ENCODE measurements at places on chromosomes 3 and 15.

DNA sequence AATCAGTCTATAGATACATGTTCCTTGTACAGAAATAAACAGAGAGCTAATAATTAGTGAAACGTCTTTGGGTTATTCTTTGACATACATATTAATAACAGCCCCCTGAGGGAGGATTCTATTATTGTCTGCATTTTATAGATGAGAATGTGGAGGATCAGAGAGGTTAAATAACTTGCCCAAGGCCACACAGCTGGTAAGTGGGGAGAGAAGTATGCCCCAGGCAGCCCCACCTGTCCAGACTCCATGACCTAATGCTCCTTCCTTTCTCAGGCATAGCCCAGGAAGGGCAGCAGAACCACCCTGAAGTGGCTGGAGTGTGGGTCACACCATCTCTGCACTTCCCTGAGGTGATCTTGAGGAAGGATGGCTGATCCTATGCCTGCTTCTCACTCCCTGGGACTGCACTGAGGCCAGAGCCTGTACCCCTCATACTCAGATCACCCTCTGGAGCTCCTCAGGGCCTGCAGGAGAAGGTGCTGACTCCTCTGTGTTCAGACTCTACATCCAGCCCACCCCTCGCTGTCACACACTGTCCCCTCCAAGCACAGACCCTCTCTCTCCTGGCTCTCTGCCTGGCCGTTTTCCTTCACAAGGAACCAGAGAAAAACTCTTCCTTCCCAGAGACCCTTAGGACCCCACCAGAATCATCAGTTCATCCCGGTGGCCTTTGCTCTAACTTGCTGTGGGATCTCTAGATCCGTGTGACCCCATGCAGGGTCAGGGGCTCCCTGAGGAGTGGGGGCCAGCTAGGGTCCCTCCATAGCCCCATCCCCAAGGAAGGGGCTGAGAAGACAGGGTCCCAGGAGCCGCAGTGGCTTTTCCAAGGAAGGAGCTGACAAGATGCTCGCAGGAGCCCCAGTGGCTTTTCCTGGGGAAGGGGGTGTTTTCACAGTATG is 4.4 kb upstream of the HHATL start:
- no peak for DNase-seq

GRCh38 chr3:8279886-8280550 is 221.6 kb upstream of the LMCD1 start:
- DNase-seq = no peak

DNA sequence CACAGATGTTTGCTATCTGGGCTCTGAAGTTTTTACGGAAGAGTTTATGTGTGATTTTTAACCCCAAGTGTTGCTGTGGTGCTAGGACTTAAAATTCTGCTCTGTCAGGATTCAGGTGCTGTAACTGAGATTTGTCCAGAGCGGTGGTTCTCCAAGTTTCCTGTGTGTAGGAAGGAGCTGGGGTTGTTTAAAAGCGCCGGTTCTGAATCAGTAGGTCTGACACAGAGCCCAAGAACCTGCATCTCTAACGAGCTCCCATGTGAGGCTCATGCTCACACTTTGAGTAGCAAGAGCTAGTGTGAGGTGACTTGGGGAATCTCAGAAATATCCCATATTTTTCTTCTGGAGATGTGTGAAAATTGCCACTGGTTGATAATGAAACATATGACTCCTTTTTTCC is 325.5 kb downstream of the SATB1 start:
- DNase-seq = no peak

GRCh38 chr3:115999001-115999585 is 375.8 kb downstream of the GAP43 start:
- no peak for DNase-seq

- no peak for DNase-seq
Measured at GRCh38 chr3:55190331-55190730, 262.5 kb upstream of the LRTM1 start.

- peak; percentile 83 for DNase-seq
Measured at GRCh38 chr3:16130066-16130465, 44.4 kb upstream of the GALNT15 start.

- DNase-seq = no peak
Measured at GRCh38 chr3:55692957-55693558, 206.0 kb upstream of the WNT5A start.

GRCh38 chr15:88835646-88836045 is 32.4 kb downstream of the ACAN start:
- no peak for DNase-seq

- no peak for DNase-seq
Measured at GRCh38 chr15:79878078-79878705, 18.6 kb downstream of the MTHFS start.

GRCh38 chr3:33908250-33908851 is 109.9 kb downstream of the PDCD6IP start:
- no peak for DNase-seq

DNA sequence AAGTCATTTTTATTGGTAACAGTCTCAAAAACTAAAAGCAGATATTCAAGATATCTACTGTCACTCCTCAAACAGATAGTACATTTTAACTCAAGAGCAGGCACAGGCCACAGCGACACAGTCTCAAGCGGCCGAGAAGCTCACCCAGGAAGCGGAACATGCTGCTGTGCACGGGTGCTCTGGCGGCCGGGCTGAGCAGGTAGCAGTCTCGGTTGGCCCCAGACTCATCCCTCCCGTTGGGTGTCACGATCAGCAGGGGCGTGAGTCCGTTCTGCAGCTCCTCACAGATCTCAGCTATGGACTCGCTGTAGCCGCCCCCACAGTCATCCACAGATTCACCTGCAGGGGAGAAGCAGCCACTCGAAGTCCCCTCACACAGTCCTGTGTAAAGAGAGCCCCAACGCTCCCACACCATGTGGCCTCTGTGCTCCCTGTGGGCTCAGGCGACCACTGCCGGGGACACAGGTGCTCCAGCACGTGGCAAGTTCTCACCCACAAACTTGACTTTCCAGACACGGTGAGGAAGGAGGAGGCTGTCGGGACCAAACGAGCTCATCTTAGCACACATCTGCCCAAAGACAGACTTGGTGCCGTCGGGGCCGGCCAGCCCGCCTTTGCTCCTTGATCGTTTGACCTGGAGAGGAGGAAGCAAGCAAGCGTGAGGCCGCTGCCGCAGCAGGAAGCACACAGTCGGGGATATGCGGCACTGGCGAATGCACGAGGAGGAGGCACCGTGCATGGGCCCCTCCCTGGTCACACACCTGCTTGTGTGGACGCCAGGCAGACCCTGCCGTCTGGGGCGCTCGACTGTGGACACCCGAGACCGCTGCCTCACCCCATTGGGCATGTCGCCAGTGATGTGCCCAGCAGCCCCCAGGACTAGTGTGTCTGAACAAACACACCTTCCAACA is 17.7 kb upstream of the OCA2 start:
- no peak for DNase-seq

DNA sequence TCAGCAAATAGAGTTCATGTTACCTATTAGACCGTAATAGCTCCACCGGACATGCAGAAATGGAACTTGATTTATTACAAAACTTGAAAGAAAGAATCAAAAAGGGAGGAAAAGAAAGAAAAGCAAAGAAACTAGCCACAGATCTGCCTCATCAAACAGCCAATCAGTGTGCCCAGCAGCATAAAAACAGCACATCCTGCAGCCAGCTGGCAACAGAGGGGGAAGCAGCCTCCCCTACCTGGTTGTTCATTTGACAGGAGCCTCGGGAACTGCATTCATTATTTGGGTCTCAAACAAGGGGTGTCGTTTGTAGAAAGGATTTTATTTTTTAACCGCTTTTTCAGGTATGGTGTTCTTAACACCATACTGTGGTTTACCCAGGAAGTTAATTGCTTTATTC is 181.5 kb upstream of the TOPAZ1 start:
- no peak for DNase-seq

DNA sequence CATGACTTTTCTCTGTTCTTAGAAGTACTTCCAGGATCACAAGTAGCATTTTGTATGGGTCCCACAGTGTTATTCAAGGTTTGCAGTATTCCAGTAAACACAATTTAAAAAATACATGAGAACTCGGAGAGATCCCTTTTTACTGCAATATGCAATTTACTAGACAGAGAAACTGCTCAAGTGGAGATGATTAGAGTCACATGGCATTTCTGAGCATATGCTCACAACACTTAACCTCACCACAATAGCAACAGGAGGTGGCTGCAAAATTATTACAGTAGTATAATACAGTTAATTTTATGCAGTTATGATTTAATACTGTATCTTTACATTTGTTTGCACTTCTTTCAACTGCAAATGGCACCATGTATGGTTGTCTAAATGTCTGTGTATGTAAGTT is 87.5 kb downstream of the PIK3CB start:
- no peak for DNase-seq

DNA sequence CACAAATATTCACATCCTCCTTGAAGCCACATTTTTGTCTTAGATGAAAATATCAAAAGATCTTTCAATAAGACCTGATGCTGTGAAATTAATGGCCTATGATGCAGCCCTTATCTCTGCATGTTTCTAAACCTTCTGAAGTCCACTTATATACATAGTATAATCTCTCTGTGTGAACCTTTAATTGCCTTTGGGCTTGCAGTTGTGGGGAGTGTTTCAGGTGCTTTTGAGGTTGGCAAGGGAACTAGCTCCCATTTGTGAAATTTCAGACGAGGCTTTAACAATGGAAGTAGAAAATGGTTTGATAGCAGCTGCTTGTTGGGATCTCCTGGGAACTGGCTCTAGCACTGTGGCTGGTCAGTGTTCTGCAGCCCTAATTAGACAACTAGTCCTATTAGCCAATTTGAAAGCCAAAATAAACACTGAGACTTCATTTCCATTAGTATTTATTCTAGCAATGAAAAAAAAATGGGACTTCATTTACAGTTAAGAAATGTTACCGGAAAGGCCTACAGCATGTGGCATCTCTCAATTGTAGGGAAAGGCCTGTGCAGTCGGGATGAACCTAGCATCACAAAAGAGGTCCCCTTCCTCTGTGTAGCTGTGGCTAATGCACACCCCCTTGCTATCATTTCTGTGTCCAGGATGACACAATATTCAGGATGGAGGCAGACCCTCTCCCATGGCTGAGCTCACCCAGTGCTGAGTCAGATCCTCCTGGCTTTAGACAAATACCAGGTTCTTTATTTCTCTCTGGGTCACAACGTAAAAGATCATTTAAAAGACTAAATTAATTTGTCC is 140.7 kb upstream of the TRIM42 start:
- DNase-seq = no peak

DNA sequence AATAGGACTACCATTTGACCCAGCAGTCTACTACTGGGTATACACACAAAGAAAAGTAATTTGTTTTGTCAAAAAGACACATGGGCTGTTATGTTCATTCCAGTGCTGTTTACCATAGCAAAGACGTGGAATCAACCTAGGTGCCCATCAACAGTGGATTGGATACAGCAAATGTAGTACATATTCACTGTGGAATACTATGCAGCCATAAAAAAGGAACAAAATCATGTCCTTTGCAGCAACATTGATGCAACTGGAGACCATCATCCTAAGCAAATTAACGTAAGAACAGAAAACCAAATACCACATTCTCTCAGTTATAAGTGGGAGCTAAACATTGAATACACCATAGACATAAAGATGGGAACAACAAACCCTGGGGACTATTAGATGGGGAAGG is 25.8 kb downstream of the BBX start:
- no peak for DNase-seq

DNA sequence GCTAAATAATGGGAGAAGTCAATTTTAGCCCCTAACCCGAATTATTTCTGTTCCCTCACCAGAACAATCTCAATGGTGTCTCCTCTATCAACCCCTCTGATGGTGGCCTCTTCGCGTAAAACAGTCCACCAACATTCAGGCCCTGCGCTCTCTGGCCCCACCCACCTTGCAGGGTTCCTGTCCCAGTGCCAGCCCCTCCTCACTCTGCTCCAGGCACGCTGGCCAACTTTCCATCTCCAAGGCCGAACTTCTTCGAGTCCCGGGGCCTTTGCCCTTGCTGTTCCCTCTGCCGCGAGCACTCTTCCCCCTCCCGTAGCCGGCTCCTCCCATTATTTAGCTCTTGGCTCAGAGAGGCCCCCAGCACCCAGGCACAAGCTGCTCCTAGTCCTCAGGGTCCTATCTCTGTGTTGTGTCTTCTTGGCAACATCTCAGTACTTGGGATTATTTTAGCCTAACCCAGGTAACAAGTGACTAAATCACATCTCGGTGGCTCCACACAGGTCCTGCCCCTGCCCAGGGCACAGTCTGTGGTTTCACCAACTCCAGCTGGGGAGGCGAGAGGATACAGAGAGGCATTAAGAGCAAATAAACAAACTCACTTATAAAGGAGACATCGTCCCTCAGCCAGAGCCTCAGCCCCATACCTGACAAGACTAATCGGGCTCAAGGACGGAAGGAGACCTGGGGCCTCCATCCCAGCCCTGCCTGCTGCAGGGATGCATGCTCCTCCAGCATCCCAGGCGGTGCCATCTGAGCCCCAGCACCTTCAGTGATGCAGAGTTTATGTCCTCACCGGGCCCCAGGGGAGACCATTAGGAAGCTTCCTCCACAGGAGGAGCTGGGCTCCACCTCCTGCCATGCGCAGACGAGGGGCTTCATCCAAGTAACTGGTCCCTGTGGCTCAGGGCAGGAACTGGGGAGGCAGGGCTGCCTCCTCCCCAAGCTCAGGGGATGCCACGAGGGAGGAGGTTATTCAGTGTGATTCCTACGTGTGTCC is 19.7 kb upstream of the IQSEC1 start:
- no peak for DNase-seq

DNA sequence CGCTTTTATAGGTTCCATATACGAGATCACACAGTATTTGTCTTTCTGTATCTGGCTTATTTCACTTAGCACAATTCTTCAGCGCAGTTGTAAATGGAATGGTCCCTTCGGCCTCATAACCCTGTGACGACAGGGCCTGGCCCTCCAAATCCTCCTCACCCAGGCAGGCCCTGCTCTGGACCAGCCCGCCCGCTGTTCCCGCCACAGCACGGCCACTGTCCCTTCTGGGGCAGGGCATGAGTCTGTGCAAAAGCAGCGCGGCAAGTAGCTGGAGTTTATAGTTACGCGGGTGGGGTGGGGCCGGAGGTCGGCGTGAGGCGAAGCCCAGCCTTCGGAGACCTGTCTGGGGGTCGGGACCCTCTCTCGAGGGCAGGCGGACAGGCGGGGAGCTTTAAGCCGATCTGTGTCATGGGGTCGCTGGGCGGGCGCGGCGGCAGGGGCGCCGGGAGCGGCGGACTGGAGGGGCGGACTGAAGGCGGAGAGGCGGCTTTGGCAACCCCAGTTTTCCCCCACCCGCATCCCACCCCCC is 543 bp downstream of the ARPIN start:
- DNase-seq = no peak

DNA sequence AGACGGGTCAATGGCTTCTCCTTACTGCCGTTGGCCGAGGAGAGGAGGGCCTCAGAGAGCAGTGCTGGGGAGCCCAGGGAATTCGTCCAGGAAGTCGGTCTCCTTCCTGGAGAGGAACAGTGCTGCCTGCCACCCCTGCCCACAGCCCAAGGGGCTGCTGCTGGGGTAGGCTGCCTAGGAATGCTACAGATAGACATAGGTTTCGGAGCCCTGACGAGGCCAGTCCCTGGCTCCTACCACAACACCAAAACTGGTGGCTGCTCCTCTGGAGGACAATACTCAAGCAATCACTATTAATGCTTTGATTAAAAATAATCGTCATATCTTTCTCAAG is 30.5 kb downstream of the ANP32A start:
- no peak for DNase-seq

DNA sequence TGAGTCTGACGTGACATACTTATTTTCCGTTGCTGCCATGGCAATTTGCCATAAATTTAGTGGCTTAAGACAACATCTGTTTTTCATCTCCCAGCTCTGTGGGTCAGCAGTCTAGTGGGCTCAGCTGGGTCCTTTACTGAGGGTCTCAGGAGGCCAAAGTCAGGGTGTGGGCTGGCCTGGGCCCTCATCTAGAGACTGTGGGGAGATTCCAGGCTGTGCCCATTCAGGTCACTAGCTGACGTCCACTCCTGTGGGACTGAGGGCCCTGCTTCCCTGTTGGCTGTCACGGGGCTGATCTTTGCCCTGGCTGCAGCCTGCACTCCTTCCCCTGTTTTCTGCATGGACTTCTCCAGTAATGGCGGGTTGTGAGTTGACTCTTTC is 19.1 kb downstream of the FGD5 start:
- DNase-seq = no peak
